ENCODE measurements at places on chromosomes 4 and X. TPM values are rescaled to one million over a fixed set of nuclear protein-coding genes. Genes with fewer than 3 reads are reported as not detected.

Gene CFI
- not detected for total RNA-seq

Gene CXorf49
- total RNA-seq, result not detected

DNA sequence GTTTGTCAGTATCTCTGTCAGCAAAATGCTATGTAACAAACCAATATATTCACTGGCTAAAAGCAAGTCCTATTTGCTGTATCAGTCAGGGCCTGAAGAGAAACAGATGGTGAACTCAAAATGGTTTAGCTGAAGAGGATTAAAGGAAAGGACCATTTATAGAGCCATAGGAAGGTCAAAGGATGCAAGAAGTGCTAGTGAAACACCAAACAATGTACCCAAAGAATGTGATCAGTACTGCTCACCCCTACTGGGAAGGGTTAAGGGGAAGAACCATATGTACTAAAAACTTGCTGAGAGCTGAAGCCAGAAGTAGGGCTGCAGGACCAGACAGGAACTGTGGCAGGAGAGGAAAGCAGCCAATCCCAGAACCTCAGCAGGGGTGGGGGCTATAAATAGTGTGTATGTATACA lies 479.3 kb downstream of the INPP4B start:
- peak overlapping the region; percentile 41 for H3K27ac ChIP-seq
- no peak overlapping the region for H3K4me3 ChIP-seq
- H3K36me3 ChIP-seq, result peaks cover 31% of the 10 kb centered on the region
- peaks cover 3% of the 10 kb centered on the region for H3K27me3 ChIP-seq
- no peak for DNase-seq
- peaks cover 76% of the 10 kb centered on the region for H3K4me1 ChIP-seq

GRCh38 chrX:91331476-91331875 lies 103.2 kb upstream of the PABPC5 start:
- no peaks in the 10 kb centered on the region for H3K36me3 ChIP-seq
- H3K4me3 ChIP-seq, result no peak overlapping the region
- no peak overlapping the region for H3K27ac ChIP-seq
- H3K27me3 ChIP-seq, result no peaks in the 10 kb centered on the region

DNA sequence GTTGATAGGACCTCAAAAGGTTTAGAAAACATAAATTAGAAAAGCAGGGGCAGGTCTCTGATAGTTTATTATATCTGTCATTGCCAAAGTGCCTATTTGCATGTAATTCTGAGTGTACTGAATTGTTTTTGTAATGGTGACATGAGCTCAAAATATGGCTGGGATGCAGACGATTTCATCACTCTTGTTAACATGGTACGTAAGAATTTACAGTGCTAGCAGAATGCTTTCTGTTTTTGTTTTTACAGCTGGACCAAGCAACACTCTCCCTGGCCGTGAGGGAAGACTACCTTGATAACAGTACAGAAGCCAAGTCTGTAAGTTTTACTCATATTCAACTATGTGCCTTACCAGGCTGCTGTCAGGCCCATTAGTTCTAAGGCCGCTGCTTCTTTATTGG lies 58.1 kb downstream of the PHEX start:
- no peak for DNase-seq
- peaks cover 4% of the 10 kb centered on the region for H3K4me1 ChIP-seq
- no peaks in the 10 kb centered on the region for H3K27me3 ChIP-seq
- H3K4me3 ChIP-seq, result no peak overlapping the region

DNA sequence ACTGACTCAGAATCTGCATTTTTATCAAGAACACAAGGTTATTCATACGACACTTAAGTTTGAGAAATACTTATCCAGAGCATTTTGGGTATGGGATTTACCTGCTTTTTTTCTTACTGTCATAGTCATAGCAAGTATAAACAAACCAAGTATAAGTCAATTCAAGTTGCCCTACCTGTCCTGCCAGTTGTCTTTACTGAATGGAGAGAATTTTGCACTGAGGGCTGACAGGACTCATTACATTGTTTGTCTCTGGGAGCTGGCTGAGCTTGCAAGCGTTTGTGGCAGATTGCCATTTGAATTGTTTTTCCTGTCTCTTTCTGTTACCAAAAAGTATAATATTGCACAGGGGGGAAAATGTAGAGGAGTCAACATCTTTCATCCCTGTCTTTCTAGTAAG lies 278.9 kb upstream of the MAGEC2 start:
- no peaks in the 10 kb centered on the region for H3K4me1 ChIP-seq
- no peak overlapping the region for H3K4me3 ChIP-seq
- no peak for DNase-seq

GRCh38 chrX:120015145-120016067 lies 62.1 kb downstream of the RHOXF2B start:
- H3K36me3 ChIP-seq, result no peaks in the 10 kb centered on the region
- no peaks in the 10 kb centered on the region for H3K4me1 ChIP-seq
- no peak overlapping the region for H3K27ac ChIP-seq
- H3K27me3 ChIP-seq, result peaks cover 16% of the 10 kb centered on the region
